Fibroblast of skin of left biceps (primary cell): ENCODE measurements at places on chromosomes 16 and 17.

DNA sequence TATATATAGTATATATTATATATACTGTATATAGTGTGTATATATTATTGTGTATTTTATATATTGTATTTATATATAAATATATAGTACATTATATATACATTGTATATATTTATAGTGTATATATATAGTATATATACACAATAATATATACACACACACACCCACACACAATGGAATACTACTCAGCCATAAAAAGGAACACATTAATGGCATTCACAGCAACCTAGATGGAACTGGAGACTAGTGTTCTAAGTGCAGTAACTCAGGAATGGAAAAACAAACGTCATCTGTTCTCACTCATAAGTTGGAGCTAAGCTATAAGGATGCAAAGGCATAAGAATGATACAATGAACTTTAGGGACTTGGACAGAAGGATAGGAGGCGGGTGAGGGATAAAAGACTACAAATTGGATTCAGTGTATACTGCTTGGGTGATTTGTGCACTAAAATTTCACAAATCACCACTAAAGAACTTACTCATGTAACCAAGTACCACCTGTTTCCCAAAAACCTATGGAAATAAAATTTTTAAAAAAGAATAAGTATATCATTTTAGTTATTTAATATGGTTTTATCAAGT lies 201.9 kb upstream of the CDH11 start:
- DNase-seq, result no peak

- DNase-seq, result no peak
Observed at GRCh38 chr16:75379911-75380847, 53.1 kb downstream of the CFDP1 start.

DNA sequence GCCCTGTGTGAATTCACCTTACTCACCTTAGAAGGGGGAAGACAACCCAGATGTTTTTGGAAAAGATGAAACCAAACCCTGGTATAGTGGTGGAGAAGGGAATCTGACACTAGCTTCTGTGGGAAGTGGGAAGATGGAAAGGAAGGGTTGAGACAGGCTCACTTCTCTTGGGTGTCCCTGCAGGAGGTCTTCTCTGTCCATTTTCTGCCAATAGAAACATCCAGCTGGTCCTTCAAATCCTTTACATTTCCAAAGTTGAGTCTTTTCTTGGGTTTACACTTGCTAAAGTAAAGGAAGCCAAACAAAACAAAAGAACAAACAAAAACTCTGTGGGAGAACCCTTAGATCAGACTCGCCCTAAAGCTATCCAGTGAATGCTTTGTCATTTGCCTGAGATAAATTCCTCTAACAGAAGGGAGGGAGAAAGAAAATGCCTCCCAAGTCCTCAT lies 10.2 kb downstream of the HOXB1 start:
- no peak for DNase-seq

GRCh38 chr17:13822700-13823099 lies 221.0 kb upstream of the HS3ST3A1 start:
- DNase-seq, result no peak

- DNase-seq, result no peak
Observed at GRCh38 chr16:77500934-77501664, 66.3 kb upstream of the ADAMTS18 start.

- DNase-seq, result no peak
Observed at GRCh38 chr16:23571895-23572294, 14.4 kb downstream of the UBFD1 start.

DNA sequence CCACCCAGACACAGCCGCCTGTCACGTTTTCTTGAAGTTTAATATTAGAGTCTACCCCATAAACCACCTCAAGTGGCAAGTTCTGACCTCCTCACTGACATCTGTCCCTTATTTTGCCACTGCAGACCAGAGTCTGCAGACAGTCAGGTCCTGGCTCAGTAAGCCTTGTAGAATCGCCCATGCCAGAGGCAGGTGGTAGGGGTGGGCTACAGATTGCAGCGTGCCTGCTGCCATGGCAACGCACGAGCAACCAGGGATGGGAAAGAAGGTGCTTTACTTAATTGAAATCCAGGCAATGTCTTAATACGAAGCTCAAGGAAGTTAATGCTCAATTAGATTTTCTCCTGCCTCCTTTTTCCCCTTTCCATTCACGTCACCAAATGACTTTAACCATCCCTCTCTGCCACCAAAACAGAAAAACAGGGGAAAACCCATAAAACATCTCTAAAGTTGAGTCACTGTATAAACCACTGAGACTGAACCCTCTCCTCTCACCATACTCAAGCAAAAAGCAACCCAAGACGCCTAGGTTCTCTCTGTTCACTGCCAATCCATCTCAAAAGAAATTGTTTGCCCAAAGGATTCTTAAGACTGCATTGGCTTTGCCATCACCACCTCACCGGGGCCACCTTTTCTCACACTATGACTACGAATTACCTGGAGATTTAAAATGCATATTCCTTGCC lies 228.8 kb downstream of the SLC39A11 start:
- DNase-seq, result no peak

DNA sequence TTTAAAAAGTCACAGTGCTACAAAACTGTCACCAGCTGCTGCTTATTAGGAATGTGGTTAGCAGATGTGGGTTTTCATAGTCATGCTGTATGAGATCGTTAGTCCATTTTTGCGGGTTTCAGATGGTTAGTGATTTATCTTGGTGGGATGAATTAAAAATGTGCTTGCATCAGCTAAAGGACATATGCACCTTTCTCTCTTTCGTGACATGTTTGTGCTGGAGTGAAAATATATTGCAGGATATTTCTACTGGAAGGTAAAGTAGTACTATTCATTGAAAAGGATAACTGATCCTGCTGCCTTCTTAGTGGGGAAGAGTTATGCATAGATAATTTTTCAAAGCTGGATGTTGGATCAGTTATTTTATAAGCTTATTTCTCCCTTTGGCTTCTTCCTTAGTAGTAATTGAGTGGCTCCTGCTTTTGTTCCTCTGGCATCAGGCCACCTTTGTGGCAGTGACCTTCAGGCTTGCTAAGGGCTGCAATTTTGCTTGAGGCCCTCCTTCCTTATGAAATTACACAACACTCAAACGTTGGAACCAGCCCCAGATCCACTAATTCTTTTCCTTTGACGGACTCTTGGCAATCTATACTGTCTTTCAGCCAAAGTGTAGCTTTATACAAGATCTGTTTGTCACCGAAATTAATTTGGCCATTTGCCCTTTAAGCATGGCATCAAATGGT lies 7.5 kb upstream of the SNTB2 start:
- peak; percentile 82 for DNase-seq

DNA sequence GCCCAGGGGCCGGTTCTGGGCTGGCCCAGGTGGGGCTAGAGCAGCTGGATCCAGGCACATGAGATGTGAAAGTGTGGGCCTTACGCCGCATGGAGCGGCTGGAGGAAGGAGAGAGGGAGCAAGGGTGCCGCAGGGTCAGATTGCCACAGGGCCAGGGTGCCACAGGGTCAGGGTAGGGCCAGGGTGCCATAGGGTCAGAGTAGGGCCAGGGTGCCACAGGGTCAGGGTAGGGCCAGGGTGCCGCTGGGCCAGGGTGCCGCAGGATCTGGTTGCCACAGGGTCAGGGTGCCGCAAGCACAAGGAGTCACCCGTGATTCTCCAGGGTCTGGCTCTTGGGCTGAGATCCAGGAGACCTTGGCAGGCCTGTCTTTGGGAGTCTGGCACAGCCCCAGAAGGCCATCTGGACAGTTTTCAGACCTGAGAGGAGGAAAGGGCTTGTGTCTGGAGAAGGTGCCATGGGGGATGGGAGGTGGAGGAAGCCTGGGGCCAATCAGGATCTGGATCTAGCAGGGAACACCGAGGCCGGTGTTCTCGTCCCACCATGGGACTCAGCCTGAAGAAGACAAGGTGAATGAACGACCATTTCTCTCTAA lies 13.1 kb upstream of the LASP1NB start:
- no peak for DNase-seq

GRCh38 chr17:15038656-15039055 lies 226.5 kb downstream of the PMP22 start:
- peak; percentile 69 for DNase-seq

GRCh38 chr16:19994466-19995170 lies 79.1 kb downstream of the GPR139 start:
- no peak for DNase-seq
